RKO (cell line): ENCODE measurements at places on chromosomes 6 and 20.

- DNase-seq = no peak
These were observed 4.6 kb downstream of the FKBP1A start for GRCh38 chr20:1388253-1388652.

DNA sequence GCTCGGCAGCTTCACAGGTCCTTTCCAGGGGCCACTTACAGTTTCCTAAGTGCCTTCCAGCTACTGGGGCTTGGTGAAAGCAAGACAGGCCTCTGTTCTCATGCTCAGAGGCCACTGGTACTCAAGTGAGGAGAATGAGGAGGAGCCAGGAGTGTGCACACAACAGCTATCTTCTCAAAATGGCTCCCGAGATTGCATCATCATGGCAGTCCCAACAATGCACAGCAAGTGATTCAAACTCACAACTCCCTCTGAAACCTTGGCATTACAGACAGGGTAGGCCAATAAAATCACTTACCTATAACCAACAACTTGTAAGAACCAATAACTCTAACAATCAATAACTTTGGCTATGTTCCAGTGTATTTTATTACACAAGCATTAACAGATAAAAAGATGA is 77.4 kb downstream of the RALGAPA2 start:
- DNase-seq = no peak

- DNase-seq = no peak
These were observed 69.3 kb upstream of the SOX4 start for GRCh38 chr6:21524201-21524600.

DNA sequence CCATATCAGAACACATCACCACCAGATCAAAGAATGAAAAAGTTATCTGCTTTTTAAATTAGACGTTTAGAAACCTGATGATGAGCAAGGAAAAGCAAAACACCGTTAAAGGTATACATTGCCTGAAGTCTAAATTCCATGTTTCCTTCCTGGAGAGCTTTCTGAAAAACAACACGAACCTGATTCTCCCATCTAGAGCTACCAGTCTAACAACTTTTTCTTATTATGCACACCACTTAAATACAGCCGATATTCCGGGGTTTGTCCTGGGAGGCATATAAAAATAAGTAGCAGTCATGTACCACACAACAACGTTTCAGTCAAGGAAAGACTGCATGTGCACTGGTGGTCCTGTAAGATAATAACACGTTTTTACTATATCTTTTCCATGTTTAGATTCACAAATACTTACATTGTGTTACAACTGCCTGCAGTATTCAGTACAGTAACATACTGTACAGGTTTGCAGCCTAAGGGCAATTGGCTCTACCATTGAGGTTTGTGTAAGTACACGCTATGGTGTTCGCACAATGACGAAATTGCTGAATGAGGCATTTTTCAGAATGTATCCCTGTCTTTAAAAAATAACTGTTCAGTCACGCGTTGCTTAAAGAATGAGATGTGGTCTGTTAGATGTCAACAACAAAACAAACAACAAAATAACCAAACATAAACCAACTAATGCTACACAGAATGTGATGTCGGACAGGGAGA is 19.1 kb upstream of the LYRM2 start:
- DNase-seq = no peak

GRCh38 chr6:83536647-83537589 is 24.6 kb downstream of the PRSS35 start:
- DNase-seq = no peak

GRCh38 chr20:22770241-22770800 is 185.9 kb upstream of the FOXA2 start:
- DNase-seq = no peak

DNA sequence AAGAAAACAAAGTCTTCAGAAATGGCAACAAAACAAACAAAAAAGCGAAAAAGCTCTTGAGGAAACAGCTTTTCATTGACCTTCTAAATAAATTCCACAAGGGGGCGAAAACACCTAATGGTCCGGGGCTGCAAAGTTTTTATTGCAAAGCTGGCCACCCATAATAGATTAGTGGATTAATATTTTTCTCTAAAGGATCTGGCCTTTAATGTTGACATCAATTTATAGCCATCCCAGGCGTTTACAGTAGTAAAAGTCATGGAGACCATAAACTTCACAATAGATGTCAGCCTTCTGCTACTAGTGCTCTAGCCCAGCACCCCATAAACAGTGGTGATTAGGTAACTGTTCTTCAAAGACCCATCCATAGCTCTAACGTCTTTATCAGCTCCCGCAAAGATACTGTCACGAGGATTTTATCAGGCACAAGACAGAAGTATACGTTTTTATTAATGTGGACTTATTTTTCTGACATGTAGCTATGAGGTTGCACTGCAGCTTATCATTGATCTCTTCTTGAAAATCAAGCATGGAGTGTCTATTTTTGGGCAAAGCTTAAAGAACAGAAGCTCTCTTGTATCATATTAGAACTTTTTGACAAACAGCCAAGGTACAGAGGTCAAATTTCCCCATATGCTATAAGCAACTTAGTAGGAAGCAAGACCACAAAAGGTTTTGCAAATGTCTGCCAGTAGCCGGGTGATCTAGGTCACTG is 4.7 kb downstream of the CITED2 start:
- DNase-seq = peak; percentile 52
